ENCODE measurements at places on chromosomes 3 and 15.

DNA sequence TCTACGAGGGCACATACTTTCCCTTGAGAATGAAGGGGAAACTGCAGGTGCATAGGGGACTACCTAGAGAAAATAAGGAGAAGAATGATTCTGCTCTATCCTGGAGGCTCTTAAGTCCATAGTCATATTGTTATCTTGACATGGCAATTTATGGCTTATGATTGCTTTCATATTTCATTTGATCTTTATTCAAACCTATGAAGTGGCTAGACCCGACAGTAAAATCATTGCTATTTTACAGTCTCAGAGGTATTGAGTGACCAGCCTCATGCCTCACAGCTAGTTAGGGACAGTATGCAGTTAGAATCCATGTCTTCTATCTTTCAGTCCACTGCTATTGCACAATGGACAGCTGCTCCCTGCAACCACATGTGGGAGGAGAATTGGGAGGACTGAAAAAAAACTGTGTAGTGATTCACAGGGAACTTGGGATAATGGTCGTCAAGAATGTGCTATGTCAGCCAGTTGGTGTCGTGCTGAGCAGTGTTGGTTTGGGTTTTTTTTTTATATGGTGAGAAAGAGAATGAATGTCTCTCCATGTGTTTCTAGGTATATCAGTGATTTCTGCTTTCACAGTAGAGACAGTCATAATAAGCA is 63.2 kb upstream of the SPPL2A start:
- DNase-seq: no peak

DNA sequence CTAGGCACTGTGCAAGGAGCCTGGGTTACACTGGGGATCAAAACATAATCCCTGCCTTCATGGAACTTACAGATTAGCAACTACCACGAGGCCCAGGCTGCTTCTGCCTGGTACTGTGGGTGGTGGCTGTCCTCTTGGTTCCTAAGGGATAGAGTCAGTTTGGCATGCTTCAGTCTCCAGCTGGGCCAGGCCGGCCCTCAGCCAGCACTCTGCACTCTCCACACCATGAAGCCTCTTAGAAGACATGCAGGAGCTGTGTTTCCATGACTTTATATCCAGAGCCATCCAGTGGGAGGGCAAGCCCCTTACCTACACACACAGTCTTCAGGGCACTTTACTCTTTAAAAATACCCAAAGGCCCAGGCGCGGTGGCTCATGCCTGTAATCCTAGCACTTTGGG is 54.4 kb downstream of the ATP1B3 start:
- DNase-seq: no peak

DNA sequence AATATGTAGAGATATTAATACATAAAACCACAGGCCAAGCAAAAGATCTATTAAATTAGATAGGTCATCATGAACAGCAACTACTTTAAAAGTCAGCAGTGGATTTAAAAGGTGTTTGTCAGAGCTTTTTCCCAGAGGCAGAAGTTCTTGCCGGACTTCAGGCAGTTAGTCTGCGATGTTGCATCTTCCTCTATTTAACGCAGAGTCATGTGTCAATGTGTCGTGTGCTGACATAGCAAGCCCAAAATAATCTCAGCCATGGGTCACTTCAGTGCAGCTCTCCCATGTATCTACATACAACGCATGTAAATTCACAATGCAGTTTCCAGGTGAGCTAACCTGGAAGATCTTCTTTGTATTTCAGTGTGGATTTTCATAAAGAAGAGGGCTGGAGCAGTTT is 8.0 kb upstream of the TMEM212 start:
- no peak for DNase-seq

GRCh38 chr3:55675478-55675877 is 188.4 kb upstream of the WNT5A start:
- DNase-seq: no peak

GRCh38 chr15:70411143-70411863 is 313.6 kb upstream of the TLE3 start:
- no peak for DNase-seq

DNA sequence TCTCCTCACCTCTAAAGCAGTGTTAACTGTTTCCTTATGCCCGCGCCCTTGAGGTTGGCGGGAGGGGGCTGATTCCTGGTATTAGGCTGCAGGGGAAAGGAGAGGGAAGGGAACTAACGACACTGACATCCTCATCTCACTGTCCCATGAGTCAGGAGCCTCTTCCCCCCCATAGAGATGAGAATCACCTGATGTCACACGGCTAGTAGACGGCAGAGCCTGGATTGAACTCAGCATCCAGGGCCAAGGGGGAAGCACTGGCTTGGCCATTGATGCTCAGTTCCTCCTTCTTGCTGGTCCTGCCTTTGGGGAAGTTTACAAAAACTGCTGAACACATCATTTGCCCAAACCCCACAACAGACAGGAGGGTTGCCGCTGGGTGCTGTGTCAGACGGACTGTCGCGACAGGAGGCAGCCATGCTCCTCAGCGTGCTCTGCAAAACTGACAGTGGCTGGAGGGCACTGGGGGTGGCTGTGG is 38.5 kb downstream of the IDH2 start:
- DNase-seq: peak; percentile 49

GRCh38 chr3:124928333-124929202 is 6.0 kb downstream of the MUC13 start:
- DNase-seq: no peak

GRCh38 chr3:12258911-12259310 is 30.0 kb upstream of the PPARG start:
- no peak for DNase-seq

DNA sequence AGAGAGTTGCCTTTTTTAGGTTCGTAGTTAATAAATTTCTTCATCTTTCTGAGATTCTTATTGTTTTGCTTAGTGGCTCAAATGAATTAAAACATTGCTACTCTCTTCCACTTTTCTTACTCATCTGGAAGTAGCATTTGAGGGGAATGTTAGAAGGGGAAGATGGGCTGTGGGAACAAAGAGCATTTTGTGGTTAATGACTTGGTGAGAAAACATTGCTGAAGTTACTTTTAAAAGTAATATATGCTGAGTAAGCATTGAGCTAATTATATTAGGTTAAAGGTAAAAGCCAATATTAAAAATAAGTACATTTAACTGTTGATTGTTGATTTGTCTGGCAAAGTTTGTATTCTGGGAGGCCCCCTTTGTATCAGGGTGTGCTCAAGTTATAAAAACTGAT is 5.7 kb downstream of the MORF4L1 start:
- no peak for DNase-seq

DNA sequence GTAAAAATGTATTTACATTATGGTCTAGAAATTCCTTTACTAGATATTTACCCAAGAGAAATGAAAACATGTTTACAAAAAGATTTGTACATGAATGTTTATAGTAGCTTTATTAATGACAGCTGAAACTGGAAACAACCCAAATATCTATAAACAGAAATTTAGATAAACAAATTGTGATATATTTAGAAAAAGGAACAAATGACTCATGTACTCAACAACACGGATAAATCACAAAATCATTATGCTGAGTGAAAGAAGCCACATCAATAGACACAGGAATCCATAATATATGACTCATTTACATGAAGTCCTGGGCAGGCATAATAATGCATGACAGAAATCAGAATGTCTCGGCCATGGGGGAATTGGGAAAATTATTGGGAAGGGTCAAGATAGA is 1020.2 kb downstream of the SQOR start:
- no peak for DNase-seq

DNA sequence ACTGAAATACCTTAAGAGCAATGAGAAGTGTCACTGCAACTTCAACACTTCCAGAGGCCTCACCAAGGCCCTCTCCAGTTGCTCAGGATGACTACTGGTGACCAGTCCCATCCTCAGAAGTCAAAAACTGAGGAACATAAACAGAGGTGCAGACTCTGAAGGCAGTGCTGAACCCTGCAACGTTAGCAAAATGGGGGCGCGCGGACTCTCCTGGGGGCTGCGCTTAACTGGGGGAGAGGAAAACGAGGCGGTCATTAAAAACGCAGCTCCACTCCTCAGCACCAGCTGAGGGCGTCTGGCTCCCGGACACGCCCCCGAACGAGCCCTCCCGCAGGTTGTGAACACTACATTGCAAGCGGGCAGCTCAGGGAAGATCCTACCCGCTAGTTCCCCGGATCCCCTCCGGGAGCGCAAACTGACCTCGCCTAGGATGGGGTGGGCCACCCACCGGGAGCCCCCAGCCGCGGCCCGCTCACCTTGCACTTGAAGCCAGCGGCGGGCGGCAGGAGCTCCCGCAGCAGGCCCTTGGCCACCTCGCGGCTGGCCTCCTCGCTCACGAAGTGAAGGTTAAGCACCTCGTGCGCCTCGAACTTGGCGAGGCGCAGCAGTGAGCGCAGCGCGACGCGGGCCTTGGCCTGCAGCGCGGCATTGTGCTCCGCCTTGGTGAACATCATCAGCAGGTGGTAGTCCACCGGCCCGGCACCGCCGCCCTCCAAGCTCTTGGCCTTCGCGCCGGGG is 711 bp downstream of the XXYLT1 start:
- no peak for DNase-seq

- no peak for DNase-seq
These were observed 1.4 kb upstream of the TNFSF10 start for GRCh38 chr3:172524611-172525010.
